ENCODE measurements at places on chromosomes 2 and 18.
A peak's percentile ranks its signal among the peaks of the same experiment; 100 is the strongest.

- no peak for DNase-seq
Measured at GRCh38 chr2:227491386-227491785, 19.4 kb downstream of the AGFG1 start.

DNA sequence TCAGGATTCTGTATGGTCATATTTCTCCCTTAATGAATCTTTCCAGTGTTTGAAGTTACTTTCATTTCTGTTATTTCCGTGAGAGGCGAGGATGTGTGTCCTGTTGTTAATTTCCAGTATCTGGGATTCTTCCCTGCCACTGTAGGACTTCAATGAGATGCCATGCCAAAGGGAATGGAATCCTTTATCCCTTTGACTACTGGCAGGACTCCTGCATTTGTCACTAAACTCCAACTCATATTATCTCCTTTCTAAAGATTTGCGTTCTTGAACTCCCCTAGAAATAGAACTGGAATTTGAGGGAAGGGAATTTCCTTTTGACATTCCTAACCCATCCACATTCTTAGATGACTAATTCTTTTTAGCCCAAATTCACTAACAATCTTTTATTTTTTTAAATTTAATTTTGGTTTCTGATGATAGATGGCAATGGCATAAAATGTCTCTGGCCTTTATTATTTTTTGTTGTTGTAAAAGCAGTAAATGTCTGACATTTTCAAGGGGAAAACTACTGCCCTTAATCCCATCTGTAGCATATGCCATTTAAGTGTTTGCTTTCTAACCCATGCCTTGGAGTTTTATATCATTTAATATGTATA is 87.8 kb upstream of the EML6 start:
- no peak for DNase-seq

DNA sequence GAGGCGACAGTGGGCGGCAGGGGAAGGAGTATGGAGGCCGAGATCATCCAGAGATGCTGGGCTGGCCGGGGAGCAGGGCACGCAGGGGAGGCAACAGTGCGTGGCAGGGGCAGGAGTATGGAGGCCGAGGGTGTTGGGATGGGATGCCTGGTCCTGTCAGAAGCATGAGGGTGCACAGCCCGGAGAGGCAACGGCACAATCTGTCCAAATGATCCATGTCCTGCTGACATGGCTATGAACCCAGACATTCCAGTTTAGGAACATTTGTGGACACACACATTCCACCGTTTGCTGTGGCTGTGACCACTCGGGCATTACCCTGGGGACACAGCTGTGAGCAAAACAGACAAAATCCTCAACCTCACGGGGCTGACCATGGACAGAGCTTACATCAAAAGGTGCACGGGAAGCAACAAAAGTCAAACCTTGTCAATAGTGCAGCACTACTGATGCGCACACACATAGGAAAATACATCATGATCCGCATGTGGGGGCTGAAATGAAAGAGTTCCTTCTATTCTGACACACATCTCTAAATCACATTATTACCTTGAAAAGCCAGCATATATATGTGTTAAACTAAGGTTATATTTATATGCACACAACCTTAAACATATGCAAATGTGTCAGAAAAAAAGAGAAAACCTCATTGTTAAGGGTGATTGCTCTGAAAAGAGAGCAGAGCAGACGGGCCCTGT is 144.0 kb upstream of the GPC1 start:
- no peak for DNase-seq

DNA sequence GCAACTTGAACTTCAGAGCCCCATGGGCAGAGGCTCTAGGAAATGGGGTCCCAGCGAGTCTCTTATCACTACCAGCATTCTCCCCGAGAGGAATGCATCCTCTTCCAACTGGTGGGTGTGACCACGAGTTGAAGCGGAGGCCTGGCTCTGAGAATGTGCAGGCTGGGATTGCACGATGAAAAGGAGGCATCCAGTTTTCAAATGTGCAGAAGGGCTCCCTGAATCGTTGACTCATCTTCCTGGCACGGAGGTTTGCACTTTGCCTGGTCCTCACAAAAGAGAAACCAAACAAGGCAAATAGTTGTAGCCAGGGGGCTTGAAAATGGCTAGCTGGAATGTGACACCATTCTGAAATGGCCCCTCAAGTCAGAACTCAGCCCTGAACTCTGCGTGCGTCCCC is 216.7 kb downstream of the GLI2 start:
- no peak for DNase-seq

GRCh38 chr2:118865106-118865505 is 17.7 kb upstream of the EN1 start:
- no peak for DNase-seq

DNA sequence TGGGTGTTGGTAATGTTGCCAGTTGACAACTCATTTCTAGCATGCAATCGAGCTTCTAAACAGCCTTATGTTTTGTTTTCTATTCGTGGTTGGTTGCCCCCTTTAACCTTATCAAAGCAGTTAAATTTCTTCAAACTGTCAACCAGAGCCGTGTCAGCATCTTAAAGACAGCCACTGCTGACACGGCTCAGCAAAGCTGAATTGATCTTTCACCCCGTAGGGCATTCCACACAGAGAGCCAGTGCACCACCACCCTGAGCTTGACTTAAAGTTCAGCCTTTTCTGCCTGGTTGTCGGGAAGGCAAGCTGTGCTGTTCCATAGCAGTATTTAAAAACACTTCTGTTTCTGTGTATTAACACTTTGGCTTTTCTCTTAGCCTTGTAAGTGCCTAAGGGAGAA is 355.0 kb upstream of the CHST9 start:
- DNase-seq, result no peak

DNA sequence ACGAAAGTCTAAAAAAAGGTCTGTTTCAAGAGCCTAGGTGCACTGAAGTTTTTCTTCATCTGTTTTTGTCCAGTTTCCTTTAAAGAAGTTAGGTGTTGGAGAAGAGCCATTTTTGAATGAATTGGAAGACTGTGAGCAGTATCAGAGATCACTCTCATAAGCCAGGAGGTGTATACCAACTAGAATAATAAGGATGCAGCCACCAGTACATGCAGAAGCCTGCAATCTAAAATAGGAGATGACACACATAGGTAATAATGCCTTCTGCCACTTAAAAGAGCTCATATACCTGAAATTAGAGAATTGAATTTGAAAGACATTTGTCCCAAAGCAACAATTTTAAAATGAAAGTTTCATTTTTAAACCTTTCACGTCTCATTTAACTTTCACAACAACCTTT is 81.7 kb downstream of the RBMS1 start:
- DNase-seq, result no peak

DNA sequence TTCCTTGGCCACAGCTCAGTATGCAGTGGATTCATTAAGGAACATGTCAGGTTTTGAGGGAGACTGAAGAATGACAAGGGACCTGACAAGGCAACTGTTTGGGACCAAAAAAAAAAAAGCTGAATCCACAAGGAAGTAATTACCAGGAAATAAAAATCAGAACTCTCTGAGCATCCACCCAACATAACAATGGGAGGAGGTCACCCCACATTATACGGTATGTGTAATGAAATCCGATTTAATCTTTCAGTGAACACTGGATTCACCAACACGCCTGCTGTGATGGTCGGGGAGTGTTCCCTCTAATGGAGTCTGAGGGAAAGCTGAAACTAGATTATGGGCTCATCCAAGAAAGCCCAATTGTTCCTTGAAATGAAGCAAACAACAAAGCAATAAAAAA is 329.3 kb downstream of the ETAA1 start:
- no peak for DNase-seq

GRCh38 chr18:30800800-30801199 is 241.7 kb downstream of the DSC3 start:
- DNase-seq, result no peak

DNA sequence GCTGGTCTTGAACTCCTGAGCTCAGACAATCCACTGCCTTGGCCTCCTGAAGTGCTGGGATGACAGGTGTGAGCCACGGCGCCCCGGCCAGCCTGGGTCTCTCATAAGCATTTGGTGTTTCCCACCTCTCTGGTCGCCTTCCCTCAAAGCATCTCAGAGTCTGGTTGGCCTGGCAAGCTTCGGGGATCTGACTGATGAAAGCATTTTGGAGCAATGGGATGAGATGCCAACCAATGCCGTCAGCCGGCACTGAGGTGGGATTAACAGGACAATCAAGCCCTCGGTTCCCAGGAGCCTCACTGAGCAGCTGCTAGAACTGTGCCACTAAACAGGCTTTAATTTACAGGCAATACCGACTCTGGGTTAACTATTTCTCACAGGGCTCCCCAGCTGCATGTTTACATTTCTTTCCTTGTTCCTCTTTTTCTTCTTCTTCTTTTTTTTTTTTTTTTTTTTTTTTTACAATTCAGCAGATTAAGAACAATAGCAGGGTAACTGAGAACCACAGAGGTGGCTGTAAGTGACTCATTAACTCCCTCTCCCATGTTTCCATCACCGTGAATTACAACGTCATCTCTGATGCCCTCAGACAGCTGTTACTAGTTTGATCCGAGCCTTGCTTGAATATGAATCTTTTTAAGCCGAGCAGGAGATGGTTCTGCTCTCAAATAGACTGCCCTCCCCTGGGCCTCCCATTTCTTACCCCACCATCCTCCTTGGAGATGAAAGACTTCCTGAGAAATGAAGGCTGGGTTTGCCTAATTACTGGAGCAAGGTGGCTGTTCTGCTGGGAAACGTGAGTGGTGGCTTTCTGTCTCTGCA is 37.9 kb downstream of the ODC1 start:
- peak; percentile 88 for DNase-seq

- DNase-seq, result no peak
Measured at GRCh38 chr2:19355416-19355821, 3.0 kb downstream of the OSR1 start.
